ENCODE measurements at places on chromosomes 6 and 20.

DNA sequence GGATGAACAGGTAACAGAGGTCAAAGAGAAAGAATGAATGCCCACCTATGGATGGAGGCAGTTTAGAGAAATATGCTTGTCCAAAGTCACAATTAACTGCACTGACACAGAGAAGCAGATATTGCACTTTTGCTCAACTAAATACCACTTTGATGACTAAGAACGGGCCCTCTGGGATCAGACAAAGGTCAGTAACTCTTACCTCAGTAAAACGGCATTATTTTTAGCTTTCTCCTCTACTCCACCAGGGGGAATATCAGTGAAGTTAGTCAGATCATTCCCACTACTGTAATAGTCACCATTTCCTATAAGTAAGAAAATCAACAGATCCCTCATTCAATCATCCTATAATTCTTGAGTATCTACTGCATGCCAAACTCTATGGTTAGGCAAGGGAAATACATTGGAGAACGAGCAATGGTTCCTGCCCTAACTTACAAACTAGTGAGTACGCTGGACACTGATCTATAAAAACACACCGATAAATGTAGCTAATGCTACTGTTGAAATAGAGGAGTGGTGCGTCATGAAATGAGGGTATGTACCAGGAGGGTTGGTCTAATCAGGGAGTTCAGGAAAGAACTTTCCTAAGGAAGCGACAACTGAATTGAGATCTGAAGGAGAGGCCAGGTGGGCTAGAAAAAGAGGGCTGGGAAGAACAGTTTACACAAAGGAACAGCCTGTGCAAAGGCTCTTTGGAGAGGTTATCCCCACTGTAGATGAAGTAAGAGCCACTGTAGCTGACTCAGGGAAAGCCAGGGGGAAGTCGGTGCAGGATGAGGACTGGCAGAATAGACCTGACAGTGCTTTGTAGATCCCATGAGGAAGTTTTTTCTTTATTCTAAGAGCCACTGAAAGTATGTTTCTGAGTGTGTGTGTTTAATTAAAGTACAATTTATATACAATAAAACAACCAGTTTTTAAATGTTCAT, 9.2 kb downstream of the ECI2 start:
- no peak for DNase-seq

GRCh38 chr6:97427648-97428047, 144.6 kb upstream of the MMS22L start:
- DNase-seq, result no peak

GRCh38 chr20:20261159-20261558, 106.7 kb upstream of the INSM1 start:
- DNase-seq, result no peak

DNA sequence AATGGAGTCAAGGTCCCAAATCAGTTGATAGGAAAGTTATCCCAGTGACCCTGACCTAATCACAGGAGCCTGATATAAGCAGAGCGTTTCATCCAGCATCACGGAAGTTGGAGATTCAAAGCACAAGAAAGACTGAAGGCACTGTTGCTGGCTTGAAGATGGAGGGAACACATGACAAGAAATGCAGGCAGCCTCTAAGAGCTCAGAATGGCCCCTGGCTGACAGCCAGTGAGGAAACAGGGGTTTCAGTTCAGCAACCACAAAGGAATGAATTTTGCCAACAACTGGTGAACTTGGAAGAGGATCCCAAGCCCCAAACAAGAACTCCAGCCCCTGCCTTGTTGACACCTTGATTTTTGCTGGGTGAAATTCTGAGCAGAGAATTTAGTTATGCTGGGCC, 778.5 kb downstream of the MAFB start:
- no peak for DNase-seq

GRCh38 chr6:125020385-125020784, 58.1 kb downstream of the RNF217 start:
- no peak for DNase-seq

GRCh38 chr6:104887350-104887749, 27.6 kb upstream of the HACE1 start:
- DNase-seq, result no peak

DNA sequence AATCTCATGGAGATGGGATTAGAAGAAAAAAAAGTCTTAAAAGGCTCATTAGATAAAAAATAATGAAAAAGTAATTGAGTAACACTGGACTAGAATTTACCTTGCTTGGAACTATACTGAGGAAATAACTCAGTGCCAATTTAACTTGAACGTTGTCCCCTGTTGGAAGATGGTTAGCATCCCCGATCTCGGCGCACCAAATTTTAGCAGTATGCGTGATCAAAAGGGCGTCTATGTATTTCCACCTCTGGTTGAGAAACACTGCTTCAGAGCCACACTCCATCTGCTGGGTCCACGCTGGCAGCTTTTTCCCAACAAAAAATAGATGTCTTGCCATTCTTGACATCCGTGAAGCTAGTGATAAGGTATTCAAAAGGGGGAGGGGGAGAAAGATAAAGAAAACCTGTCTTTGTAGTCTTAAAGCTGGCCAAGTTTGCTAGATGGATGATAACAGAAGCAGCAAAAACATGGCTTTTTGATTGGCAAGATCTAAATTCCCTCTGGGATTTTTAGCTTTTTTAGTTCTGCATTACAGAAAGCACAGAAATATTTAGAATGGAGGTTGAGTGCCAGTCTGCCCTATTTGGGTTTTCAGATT, 6.4 kb downstream of the HINT3 start:
- DNase-seq, result no peak
